ENCODE measurements at places on chromosomes 5 and 9.

DNA sequence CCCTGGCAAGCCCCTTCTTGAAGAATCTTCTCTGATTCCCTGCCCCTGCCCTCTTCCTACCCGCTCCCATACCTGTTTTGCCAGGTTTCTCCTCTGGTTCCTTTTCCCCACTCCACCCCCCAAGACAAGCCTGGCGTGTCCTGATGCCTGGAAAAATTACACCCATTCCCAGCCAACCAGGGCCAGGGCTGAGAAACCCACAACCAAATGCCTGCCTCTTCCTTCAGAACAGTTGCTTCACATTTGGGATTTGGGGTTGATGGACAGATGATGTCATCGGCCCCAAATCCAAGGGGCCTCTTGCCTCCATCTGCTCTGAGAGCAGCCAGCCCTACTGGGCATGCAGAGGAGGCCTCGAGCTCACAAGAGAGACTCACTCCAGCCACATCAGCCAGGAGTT, 8.8 kb upstream of the NEK6 start:
- DNase-seq: no peak

- no peak for DNase-seq
Measured at GRCh38 chr5:177569894-177570293, 15.5 kb upstream of the FAM193B start.

GRCh38 chr5:146568161-146568560, 52.2 kb upstream of the GPR151 start:
- DNase-seq: no peak

- DNase-seq: peak; percentile 78
Measured at GRCh38 chr9:136978073-136978864, 965 bp downstream of the PTGDS start.

DNA sequence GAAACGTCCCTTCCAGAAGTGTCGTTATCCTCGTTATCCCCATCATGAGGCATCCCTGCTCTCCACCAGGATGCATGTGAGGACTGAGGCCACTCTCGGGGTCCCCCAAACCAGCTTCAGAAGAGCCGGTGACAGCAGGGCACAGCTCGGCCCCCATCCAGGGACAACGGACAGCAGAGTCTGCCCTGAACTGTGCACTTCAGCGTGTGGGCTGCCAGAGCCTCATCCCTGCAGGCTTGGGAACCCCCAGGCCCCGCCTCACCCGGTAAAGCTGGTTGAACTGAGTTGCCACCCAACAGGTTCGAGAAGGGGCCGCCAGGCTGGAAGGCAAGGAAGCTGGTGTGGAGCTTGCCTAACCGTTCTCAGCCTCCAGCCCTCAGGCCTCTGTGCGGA, 710 bp upstream of the CARD9 start:
- DNase-seq: no peak

- no peak for DNase-seq
Measured at GRCh38 chr5:150234576-150235499, 45.0 kb downstream of the SLC6A7 start.

DNA sequence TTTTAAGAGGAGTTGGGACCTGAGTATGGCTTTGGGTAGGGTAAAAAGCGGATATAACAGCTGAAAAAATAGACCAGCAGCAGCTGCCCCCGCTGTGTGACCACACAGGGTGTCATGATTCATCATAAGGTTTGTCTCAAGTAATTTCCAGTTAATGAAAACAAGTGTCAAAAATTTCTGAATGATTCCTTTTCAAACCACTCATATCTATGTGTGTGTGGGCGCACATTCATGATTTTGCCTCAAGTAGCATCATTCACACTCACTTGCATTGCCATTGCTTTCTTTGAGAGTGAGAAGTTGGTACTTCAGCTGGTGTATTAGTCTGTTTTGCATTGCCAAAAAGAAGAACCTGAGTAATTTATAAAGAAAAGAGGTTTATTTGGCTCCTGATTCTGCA, 12.1 kb upstream of the TNFAIP8 start:
- peak; percentile 53 for DNase-seq

GRCh38 chr9:88995200-88995577, 3.9 kb downstream of the S1PR3 start:
- no peak for DNase-seq

- no peak for DNase-seq
Measured at GRCh38 chr9:81543695-81544094, 145.7 kb downstream of the TLE1 start.

DNA sequence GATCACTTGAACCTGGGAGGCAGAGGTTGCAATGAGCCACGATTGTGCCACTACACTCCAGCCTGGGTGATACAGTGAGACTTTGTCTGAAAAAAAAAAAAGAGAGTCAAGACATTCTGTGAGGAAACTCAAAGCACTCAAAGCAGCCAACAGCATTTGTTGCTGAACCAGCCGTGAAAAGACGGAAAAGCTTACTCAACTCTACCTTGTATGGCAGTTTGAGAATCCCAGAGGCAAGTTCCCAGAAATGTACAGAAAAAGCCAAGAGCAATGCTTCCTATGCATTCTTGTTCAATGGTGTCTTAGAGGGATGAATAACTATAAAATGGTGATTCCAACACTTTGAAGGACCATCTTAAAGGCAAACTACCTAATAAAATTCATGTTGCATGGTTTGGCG, 170.2 kb downstream of the HSD17B3 start:
- DNase-seq: no peak

DNA sequence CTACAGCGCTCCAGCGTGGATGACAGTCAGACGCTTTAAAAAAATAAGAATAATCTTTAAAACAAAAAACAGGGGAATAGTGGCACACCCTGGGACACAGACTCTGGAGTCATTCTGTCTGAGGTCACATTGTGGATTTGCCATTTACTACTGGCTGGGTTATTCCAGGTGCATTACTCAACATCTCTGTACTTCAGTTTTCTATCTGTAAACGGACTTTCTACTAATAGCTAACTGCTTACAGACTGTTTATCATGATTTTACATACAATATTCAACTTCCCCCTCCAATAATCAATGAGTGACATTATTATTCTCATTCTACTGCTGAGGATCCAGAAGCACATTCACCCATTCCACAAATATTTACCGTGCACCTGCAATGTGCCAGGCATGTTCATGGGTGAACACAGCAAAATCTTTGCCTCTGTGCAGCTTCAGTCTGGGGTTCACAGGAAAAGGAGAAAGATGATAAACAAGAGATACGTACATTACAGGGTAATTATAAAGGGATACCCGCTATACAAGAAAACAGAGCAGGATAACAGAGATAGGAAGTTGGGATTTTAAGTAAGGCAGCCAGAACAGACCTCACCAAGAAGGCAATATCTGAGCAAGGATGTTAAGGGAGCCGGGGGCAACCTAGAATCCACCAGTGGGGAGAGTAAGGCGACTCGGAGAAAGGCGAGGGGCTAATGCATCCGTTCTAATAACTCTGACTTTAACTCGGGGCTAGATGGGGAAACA, 984 bp upstream of the RAD23B start:
- DNase-seq: no peak

DNA sequence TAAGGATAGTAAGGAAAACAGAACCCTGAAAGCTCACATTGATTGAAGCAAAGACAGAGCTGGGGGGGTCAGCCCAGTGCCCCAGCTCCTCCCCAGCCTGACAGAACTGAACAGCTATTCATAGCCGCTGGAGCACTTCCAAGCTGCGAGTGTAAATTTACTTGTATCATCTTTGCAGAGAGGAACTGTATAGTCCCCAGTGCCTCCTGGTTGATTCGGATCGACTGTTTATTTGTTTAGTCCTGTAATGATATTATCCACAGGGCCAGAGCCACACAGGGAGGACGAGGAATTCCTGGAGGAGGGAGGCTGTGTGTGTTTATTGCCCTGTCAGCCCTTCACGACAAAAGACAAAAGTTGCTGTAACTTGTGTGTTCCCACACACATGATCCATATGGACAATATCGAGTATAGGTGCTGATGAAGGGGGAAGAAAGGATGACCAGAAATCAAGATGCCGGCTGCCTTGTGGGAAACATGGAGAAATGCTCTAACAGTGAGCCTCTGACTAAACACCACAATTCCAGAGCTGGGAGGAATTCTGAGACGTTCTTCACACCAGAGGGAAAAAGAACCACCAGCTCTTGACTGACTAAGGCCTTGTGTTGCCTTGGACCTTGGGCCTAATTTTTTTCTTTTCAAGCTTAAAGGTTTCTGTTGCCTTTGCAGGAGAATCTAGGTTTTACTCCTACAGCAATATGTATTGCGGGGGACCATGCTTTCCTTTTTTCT, 31.1 kb downstream of the FOXD1 start:
- no peak for DNase-seq

DNA sequence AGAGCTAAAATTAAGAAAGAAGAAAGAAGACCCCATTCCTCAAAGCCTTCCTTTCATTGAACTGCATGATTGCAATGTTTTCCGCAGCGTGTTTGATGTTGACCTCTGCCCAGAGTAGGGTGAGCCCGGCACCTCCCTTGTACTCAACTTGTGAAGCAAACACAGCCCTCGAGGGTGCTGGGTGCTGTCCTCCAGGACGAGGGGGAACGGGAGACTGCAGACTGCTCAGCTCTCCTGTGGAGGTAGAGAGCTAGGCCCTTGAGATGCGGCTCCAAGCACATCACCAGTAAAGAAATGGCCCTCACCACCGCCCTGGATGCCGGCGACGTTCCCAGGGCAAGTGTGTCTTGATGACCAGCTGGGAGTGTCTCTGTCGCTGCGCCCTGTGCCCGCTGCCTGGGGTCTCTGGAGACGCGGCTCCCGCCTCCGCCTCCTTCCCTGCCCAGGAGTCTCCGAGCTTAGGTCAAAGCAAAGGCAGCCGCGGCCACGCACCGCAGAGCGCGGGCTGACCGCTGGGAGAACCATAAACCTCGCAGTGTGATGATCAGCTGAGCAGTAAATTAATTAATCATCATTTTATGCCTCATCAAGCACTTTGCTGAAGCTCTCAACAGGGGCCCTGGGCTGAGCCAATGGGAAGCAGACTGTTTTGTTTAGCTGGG, 108.7 kb downstream of the IRX2 start:
- no peak for DNase-seq

GRCh38 chr5:133324926-133325325, 273.1 kb downstream of the HSPA4 start:
- DNase-seq: no peak

- DNase-seq: no peak
Measured at GRCh38 chr5:19902316-19902934, 85.6 kb downstream of the CDH18 start.

- DNase-seq: no peak
Measured at GRCh38 chr5:113267361-113267900, 167.4 kb downstream of the TSSK1B start.

- DNase-seq: no peak
Measured at GRCh38 chr9:88773627-88774244, 217.5 kb upstream of the S1PR3 start.

DNA sequence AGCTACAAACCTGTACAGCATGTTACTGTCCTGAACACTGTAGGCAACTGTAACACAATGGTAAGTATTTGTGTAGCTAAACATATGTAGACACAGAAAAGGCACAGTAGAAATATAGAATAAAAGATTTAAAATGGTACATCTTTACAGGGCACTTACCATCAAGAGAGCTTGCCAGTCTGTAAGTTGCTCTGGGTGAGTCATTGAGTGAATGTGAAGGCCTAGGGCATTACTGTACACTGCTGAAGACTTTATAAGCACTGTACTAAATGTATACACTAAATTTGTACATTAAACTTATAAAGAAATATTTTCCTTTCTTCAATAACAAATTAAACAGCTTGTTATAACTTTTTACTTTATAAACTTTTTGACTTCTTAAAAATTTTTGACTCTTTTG, 20.5 kb downstream of the ADRB2 start:
- peak; percentile 28 for DNase-seq

GRCh38 chr9:1039589-1039988, 10.6 kb upstream of the DMRT2 start:
- no peak for DNase-seq

- no peak for DNase-seq
Measured at GRCh38 chr9:87748881-87749280, 23.0 kb downstream of the CTSL start.

- no peak for DNase-seq
Measured at GRCh38 chr9:95230046-95230445, 87.5 kb downstream of the FANCC start.

- DNase-seq: no peak
Measured at GRCh38 chr5:91160714-91161285, 222.3 kb downstream of the ARRDC3 start.

GRCh38 chr5:6861667-6862066, 148.4 kb downstream of the TENT4A start:
- DNase-seq: no peak

- no peak for DNase-seq
Measured at GRCh38 chr5:66647146-66647856, 51.1 kb downstream of the MAST4 start.

DNA sequence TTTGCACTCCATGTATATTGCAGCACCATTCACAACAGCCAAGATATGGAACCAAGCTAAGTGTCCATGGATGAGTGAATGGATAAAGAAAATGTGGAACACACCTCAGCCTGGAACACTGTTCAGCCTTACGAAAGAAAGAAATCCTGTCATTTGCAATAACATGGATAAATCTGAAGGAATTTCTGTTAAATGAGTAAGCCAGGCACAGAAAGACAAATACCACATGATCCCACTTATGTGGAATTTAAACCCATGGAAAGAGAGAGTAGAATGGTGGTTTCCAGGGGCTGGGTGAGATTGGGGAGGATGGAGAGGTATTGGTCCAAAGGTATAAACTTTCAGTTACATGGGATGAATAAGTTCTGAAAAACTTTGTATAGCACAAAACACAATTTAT, 228.9 kb upstream of the CD180 start:
- no peak for DNase-seq

- no peak for DNase-seq
Measured at GRCh38 chr9:85079349-85079748, 409.8 kb downstream of the NTRK2 start.

GRCh38 chr9:1581926-1582325, 433.2 kb upstream of the SMARCA2 start:
- DNase-seq: no peak

- DNase-seq: no peak
Measured at GRCh38 chr9:86315078-86315477, 32.7 kb upstream of the ISCA1 start.

DNA sequence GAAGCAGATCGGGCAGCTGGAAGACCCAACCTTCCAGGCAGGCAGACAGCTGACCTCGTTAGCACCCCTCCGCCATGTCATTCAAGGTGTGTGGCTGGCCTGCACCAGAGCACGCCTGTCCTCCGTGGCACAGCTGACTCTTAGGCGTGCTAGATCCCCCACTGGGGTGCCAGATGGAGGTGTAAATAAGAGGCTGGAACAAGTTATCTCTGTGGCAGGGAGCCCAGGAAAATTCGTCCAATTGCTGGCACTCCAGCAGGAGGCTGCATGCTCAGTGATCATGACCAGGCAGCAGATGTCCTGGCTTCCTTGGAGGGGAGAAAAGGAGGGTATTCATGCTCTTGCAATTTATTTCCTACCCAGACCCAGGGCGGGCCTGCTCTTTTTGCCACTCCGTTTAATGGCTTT, 7.8 kb upstream of the ALDOB start:
- no peak for DNase-seq

DNA sequence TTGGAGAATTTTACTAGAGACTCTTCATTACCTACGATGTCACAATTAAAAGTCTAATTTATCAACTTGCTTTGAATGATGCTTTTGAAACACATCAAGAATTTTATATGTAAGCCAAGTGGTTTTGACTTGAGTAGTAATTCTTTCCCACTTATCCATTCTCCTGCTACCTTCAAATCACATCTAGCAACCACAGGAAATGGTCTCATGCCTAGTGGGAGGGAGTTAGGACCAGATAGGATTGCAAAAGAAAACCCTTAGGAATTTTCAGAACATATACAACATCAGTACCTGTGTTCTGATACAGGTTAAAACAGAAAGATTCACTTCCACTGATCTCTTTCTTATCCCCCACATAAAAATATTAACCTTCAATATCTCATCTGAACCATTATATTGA, 260.4 kb downstream of the CWC27 start:
- no peak for DNase-seq
